Left renal pelvis (tissue), 4 donors: ENCODE measurements at places on chromosomes 4 and X.

- no peak for DNase-seq
These were observed 324.4 kb downstream of the CAMK2D start for GRCh38 chr4:113437129-113437528.

DNA sequence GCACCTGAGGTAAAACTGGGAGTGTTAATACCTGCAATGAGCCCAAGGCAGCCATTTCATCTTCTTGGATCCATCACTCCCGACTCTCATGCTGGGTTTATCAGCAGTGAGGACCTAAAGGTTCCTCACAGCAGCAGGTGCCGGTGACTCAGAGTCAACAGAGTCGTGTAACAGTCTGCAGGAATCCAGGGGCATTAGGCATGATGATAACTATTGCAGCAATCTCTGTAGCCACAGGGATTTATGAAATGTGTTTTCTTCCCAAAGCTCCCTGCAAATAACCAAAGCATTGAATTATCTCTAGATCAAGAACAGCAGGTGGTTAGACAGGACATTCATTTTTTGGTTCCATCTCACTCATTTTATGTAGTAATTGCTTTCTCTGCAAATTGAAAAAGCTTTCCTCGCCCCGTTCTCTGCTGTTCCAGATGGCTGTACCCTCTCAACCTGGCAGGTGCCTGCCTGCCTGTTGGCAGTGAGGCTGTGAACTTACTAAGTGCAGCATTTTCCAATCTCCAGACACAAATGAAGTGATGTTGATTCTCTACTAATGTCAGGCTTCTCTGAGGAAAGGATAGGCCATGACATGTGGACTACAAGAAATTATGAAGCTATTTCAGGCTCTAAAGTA, 48.1 kb upstream of the TSPAN7 start:
- no peak for DNase-seq

- no peak for DNase-seq
These were observed 17.1 kb downstream of the RNF4 start for GRCh38 chr4:2485956-2486355.

DNA sequence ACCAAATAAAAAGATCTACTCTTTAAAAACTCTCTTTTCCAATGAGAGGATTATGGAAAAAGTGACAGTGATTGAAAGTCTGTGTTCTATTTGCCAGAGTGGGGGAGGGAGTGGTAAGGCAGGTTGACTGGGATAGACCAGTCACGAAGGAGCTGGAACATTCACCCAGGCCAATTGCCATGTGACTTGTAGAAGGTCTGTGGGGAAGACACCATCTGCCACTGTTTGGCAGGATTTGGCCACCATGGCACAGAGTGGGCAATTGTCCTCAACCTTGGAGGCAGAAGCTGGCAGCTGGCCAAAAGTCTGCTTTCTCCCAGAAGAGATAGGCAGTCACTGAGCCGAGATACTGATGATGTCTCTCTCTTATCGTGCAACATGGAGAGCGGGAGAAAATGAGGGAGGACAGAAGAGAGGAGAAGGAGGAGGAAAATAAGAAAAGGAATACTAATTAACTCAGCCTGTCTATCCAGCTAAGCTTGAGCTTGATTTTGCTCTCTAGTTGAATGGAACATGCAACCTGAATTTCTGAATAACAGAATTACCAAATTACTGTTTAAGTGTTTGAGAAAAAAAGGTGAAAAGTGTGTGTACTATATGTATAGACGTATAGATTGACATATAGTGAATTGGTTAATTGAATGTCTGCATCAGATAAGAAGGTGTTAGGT, 267.1 kb downstream of the ARHGAP24 start:
- DNase-seq = no peak

GRCh38 chrX:13088156-13088487, 43.7 kb upstream of the FAM9C start:
- no peak for DNase-seq

DNA sequence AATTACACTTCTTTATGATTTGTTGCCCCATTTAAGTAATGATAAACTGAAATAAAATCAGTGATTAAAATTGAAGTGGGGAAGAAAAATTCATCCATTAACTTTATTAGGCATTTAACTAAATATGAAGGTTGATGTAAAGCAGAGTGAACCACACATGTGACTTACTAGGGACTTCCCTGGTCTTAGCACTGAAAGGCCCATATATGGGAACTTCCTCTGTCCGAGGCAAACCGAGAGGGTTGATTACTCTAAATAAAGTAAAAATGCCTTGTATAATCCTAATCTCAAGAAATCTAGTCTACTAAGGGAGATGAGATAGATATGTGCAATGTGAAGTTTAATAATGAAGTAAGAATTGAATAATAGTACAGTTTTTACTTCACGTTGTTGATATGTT, 403.9 kb upstream of the RPS6KA3 start:
- no peak for DNase-seq

- no peak for DNase-seq
These were observed 28.4 kb downstream of the NSG1 start for GRCh38 chr4:4415107-4415805.

- no peak for DNase-seq
These were observed 239.7 kb downstream of the RAB28 start for GRCh38 chr4:13244444-13244843.

GRCh38 chrX:128619490-128619889, 567.3 kb upstream of the ACTRT1 start:
- no peak for DNase-seq
